ENCODE measurements at places on chromosomes 1 and 21. TPM values are rescaled to one million over a fixed set of nuclear protein-coding genes. Genes with fewer than 3 reads are reported as not detected.

BEST4 gene
- not detected for total RNA-seq

RAVER2 gene
- total RNA-seq: 5.2 TPM

ZNF670 gene
- 1.9 TPM for total RNA-seq

CAMK1G gene
- total RNA-seq: not detected

NBPF6 gene
- total RNA-seq: not detected

LRRC53 gene
- total RNA-seq: not detected

AGMAT gene
- total RNA-seq: 0.39 TPM

RGS8 gene
- not detected for total RNA-seq

GNAT2 gene
- 0.68 TPM for total RNA-seq

GCLM gene
- 40.9 TPM for total RNA-seq

LRRC71 gene
- not detected for total RNA-seq

DMBX1 gene
- not detected for total RNA-seq

CD52 gene
- total RNA-seq: not detected

ASCL5 gene
- total RNA-seq: not detected

TRMT13 gene
- 7.7 TPM for total RNA-seq

ESPN gene
- not detected for total RNA-seq

LCE6A gene
- total RNA-seq: not detected

KIF26B gene
- 5.9 TPM for total RNA-seq

AMY1C gene
- total RNA-seq: not detected

FHAD1 gene
- 0.31 TPM for total RNA-seq

LENEP gene
- not detected for total RNA-seq

CDA gene
- total RNA-seq: not detected

GBP6 gene
- total RNA-seq: not detected

SMIM12 gene
- 25.4 TPM for total RNA-seq

OR2T2 gene
- not detected for total RNA-seq

Measured in cardiac ventricle fibroblast (primary cell).